ENCODE measurements at places on chromosomes 6 and 20.

GRCh38 chr20:54429364-54429763, 46.0 kb upstream of the DOK5 start:
- no peak for DNase-seq

GRCh38 chr6:43827898-43828297, 57.9 kb downstream of the VEGFA start:
- no peak for DNase-seq

- DNase-seq: no peak
Measured at GRCh38 chr20:52847029-52847660, 125.0 kb upstream of the TSHZ2 start.

DNA sequence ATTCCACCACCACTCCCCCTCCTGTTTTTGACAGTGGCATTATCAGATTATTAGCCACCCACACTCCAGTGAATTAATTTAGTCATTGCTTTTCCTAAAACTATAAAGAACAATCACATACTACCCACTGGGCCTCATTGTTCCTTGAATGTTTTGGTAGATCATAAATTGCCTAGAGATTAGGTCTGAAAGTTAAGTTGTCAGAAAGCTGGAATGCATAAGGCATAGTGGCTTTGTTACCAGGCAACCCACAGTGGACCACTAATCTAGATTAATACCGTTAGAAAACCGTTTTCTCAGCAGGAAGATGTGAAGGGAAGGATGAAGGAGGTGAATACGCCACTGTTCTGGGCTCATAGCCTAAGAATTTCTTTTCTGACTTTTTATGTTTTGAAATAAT, 75.6 kb downstream of the SAMD3 start:
- peak; percentile 24 for DNase-seq

- no peak for DNase-seq
Measured at GRCh38 chr6:64782877-64783276, 924.1 kb downstream of the EYS start.

GRCh38 chr20:38342713-38343310, 3.5 kb upstream of the LBP start:
- DNase-seq: no peak

GRCh38 chr6:53067849-53068361, 2.7 kb downstream of the FBXO9 start:
- DNase-seq: no peak

GRCh38 chr20:44888226-44889103, 3.0 kb downstream of the YWHAB start:
- DNase-seq: no peak

DNA sequence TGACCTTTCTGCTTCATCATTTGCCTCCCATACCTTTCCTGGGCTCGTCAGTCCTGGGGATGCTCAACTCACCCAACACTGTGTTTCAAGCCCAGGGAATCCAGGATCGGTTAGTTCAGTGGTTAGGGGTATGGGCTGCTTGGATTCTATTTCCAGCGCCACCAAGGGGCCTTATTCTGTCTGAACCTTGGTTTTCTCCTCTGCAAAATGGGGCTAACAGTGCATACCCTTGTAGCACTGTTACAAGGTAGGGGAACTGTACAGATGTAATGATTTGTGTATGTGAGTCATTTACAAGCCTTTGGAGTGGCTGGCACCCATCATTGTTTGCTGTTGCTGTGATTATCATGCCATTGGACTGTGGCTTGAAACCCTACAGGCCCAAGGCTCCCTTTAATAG, 14.5 kb upstream of the CSNK2A1 start:
- DNase-seq: no peak

- no peak for DNase-seq
Measured at GRCh38 chr6:121695329-121695728, 259.9 kb downstream of the GJA1 start.

DNA sequence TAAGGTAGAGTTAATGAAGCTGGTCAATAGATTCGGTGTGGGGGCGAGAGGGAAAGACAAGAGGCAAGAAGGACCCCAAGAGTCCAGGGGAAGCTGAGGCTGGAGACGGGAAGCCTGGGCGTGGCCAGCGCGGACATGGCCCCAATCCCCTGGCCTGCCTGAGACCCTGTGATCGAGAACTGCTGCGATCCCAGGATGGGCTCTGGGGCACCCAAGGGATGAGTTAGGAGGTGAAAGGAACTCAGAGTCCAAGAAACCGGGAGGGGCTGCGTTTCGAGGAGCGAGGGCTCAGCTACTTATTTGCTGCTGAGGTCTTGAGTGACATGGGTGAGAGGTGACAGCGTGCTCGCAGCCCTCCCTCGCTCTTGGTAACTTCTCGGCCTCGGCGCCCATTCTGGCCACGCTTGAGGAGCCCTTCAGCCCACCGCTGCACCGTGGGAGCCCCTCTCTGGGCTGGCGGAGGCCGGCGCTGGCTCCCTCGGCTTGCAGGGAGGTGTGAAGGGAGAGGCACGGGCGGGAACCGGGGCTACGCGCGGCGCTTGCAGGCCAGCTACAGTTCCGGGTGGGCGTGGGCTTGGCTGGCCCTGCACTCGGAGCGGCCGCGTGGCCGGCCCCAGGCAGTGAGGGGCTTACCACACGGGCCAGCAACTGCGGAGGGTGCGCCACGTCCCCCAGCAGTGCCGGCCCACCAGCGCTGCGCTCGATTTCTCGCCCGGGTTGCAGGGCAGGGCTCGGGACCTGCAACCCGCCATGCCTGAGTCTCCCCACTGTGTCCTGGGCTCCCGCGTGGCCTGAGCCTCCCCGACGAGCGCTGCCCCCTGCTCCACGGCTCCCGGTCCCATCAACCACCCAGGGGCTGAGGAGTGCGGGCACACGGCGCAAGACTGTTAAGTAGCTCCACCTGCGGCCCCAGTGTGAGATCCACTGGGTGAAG, 58.2 kb downstream of the IRF4 start:
- DNase-seq: no peak

- peak; percentile 61 for DNase-seq
Measured at GRCh38 chr20:62708591-62709536, at the start of gene NTSR1. Gene NTSR1, plus strand, starts transcription at chr20:62708836. Its CDS starts 372 bp downstream, at chr20:62709208.

DNA sequence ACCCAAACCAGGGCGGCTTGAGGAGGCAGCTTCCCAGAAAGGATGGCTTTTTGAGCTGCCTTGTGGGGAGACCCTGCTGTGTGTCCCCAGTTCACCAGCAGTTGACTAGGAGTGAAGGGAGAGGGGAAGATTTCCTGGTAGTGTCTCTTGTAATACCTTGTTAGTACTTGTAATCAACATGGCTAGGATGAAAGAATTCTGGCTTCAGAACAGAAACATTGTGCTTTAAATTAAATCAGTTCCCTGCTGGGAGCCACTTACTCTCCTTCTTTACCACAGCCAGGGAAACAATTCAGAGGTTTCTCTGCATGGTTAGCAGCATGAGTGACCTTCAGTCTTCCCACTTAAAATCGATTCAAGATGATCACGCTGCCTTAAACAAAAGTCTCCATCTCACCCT, 525.4 kb upstream of the ID4 start:
- DNase-seq: no peak

DNA sequence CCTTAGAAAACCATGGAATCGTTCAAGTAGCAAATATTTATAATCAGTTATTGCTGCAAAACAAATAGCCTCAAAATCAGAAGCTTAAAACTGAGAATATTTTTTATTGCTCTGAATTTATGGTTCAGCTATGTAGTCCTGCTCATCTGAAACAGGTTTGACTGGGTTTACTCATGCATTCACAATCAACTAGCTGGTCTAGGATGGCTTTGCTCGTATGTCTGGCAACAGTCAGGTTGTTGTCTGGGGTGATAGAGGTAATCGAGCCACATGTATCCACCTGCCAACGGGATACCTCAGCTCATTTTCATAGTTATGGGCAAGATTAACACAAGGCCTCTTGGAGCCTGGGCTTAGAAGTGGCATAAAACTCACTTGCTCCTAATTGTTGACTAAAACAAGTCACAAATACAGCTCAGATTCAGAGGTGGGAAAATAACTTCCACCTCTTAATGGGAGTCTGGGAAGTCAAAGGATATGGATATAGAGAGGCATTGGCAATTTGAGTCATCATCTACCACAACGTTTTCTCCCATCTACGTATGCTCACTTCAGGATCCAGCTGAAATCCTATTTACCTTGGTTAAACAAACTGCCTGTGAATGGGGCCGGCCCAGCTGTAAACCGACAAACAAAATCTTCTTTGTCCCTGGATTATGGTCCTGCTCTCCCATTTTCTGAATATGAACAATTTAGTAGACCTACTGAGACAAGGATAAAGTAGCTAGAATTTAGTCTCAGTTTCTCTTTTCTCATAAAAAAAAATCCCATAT, 54.5 kb upstream of the TENT5A start:
- DNase-seq: no peak

GRCh38 chr6:139685009-139685408, 310.6 kb upstream of the CITED2 start:
- DNase-seq: no peak

GRCh38 chr6:107606407-107606806, 116.5 kb downstream of the SOBP start:
- no peak for DNase-seq

- DNase-seq: no peak
Measured at GRCh38 chr6:30657454-30657853, 10.5 kb downstream of the C6orf136 start.

DNA sequence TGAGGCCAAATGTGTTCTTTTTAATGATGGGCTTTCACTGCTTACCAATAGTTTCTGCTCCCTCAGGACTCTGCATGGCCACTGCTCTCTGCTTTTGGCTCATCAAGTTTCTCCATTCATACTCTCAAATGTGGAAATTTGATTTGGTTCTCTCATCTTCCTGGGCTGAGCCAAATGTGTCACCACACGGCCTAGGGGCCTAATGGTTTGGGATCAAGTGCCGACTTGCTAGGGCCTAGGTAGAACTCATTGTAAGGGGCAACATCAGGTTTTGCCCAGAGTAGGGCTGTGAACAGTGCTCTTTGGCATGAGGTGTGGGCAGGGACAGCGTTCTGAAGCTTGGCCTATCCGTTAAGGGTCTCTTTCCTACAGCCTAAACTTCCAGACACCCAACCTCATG, 3.9 kb upstream of the MRPS10 start:
- DNase-seq: no peak

DNA sequence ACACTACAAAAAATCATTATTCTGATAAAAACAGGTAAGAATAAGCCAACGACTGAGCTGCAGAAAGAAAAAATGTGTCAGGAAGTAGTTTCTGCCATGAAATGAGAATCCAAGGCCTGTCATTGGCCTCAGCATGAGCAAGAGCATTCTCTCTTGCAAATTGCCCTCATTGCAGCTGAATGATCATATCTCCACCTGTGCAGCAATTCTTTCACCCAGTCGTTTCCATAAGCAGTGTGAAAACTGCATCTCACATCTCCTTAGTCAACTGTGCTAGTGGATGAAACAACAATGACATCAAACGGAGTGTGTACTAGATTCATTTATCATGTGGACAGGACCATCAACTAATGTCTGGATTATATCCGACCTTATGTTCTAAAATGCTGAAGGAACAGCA, 88.2 kb upstream of the STXBP5 start:
- DNase-seq: no peak

GRCh38 chr6:157980288-157981131, 1.2 kb upstream of the SYNJ2 start:
- DNase-seq: no peak

DNA sequence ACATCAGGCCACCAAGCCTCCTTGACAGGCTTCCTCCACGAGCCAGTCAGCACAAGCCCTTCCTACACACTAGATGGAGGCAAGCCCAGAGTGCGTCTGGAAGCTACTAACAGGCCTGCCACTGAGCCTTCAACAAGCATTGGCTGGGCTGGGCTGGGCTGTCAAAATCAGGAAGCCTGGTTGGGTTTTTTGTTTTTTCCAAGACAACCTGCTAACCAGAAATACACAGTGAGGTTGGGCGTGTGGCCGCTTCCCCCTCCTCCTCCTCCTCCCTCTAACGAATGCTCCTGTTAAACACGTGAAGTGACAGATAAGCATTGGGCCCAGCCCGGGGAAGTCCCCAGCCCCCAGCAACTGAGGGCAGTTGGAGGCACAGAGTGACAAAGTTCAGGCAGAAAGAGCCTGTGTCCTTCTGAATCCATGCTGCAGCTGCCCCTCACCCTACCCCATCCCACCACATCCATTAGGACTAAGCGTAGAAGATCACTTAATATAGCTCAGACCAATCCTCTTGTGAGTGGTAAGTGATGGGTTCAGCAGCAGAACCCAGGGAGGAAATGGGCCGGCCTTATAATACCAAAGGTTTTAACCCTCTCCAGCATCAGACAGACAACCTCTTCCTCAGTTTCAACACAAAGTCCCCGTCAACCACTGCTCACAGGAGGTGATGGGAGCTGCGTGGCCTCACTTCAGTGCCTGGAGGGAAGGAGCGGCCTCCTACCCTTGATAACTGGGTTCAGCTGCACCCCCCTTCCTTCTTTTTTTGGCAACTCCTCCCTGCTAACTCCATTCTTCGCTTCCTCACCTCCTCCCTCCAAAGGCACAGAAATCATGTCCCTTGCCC, 1.1 kb downstream of the NFATC2 start:
- no peak for DNase-seq

DNA sequence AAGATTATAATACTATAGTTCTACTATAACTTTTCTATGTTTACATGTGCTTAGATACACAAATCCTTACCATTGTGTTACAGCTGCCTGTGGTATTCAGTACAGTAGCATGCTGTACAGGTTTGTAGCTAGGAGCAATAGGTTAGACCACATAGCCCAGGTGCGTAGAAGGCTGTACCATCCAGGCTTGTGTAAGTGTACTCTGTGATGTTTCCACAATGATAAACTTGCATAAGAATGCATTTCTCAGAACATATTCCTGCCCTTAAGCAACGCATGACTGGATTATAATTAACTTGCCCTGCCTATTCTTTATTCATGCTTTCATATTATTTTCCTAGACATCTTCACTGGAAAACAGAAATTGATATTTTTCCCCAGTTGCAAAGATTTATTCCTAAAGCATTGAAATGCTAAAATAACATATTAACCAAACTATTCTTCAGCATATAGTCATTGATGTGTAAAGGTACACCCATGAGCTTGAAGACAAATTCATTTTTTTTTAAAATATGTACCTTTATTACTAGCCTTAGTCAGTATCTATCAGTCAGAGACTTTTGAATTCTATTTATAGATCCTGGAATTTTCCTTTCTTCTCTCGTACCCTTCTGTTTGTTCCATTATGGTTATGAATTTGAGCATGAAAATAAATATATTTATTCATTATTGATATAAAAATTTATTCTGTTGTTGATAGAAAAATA, 7.2 kb upstream of the CTAGE9 start:
- no peak for DNase-seq

DNA sequence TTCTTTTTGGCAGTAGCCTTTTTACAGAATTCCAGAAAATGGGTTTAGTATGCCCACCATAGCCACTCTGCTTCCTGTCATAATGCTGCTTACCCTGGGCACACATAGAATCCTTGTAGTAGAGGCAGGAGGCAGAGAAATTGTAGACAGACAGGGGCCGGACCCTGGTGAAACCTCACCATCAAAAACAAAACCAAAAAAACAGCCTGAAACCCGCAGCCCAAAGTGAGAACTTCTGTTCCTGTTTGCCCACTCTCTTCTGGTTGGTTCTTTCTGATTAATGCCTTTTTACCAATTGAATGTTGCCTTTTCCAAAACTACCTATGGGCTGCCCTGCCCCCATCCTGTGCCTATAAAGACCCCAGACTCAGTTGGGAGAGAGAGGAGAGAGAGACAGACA, 188.2 kb downstream of the CDKAL1 start:
- no peak for DNase-seq

GRCh38 chr6:116697480-116697879, 16.5 kb downstream of the KPNA5 start:
- no peak for DNase-seq

- DNase-seq: no peak
Measured at GRCh38 chr6:111975466-111975865, 78.4 kb upstream of the CCN6 start.

- no peak for DNase-seq
Measured at GRCh38 chr20:64049878-64050260, 430 bp upstream of the SOX18 start.
